ENCODE measurements at places on chromosomes 11 and 22.

GRCh38 chr22:38837414-38837928 is 6.4 kb downstream of the NPTXR start:
- DNase-seq: no peak

DNA sequence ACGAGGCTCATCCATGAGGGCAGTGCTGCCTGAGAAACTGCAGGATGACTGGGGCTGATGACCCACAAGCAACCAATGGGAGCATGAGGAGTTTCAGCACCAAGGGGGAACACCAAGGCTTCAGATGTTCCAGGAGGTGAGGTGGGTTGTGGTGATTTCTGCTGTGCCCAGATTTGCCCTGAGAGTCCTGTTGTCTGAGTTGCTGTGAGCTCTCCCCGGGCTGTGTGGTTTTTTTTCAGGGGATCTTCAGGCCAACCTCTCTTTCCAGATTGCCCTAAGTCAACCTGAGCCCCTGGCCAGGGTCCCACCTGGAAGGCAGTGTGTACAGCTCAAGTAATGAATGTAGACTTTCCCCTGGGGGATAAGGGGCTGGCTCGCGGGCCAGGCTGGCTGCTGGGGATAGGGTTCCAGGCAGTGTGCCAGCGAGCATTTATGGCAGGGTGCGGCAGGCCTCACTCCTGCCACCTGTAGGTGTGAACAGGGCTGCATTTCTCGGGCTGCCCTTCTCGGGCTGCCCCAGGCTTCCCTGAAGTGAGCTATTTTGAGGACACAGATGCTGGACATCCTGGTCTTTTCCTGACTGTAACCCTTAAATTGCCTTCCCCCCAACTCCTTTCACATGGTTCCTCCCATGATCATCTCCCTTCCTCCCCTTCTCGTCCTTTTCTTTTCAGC is 9.8 kb downstream of the SLC22A6 start:
- DNase-seq: peak; percentile 47

GRCh38 chr11:12213883-12214282 is 103.5 kb downstream of the MICAL2 start:
- no peak for DNase-seq

- no peak for DNase-seq
Measured at GRCh38 chr22:49942565-49943404, 17.8 kb upstream of the PIM3 start.

GRCh38 chr11:114270531-114271270 is 25.5 kb upstream of the NNMT start:
- DNase-seq: no peak

DNA sequence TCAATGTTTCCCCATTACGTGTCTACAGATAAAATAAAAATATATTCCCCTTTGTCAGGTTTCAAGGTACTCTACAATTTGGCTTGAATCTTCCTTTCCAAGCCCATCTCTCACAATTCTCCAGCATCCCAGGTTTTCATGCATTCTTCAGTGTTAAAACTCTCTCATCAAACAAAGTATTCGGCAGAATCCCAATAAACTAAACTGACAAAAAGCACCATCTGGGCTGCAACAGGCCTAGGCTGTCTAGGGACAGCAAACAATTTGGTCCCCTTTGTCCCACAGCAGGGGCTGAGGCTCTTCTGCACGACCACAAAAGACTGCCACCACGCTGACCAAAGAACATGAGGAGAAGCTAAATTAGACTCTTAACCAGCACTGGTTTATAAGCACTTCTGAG is 159.4 kb downstream of the CADM1 start:
- DNase-seq: no peak

- peak; percentile 32 for DNase-seq
Measured at GRCh38 chr11:59172345-59173079, 580 bp downstream of the DTX4 start.

GRCh38 chr22:40609216-40609615 is 27.3 kb downstream of the MRTFA start:
- DNase-seq: no peak

GRCh38 chr11:67285541-67286498 is 3.3 kb upstream of the ANKRD13D start:
- DNase-seq: no peak

DNA sequence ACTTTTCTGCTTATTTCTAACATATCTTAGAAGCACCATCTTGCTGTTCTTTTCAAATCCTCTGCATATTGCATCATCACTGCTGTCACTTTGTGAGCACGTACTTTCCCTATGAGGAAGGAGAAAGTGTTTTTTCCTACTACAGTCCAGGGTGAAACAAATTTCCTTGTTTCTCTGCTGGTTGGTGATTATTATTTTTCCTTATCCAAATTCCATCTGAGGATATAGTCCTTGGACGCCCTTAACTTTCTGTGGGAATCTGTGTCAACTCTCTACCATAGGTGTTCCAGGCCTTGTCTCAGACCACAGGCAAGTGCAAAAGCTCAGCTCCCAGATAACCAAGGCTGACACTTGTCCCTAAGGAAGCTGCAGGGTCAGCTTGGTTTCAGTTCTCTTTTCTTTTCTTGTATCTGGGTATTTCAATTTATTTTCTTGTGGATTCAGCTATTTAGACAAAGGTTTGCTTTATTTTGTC is 29.4 kb upstream of the LYVE1 start:
- DNase-seq: no peak

GRCh38 chr11:110297726-110298300 is 1.4 kb upstream of the RDX start:
- no peak for DNase-seq

GRCh38 chr11:28245131-28245530 is 136.9 kb downstream of the METTL15 start:
- DNase-seq: no peak

- no peak for DNase-seq
Measured at GRCh38 chr11:102204174-102204573, 93.9 kb downstream of the YAP1 start.

GRCh38 chr11:117876341-117877119 is at the start of gene FXYD6:
Gene FXYD6, minus strand, starts transcription at chr11:117876658. Its CDS starts 33,882 bp downstream, at chr11:117842776.
- DNase-seq: peak; percentile 31

DNA sequence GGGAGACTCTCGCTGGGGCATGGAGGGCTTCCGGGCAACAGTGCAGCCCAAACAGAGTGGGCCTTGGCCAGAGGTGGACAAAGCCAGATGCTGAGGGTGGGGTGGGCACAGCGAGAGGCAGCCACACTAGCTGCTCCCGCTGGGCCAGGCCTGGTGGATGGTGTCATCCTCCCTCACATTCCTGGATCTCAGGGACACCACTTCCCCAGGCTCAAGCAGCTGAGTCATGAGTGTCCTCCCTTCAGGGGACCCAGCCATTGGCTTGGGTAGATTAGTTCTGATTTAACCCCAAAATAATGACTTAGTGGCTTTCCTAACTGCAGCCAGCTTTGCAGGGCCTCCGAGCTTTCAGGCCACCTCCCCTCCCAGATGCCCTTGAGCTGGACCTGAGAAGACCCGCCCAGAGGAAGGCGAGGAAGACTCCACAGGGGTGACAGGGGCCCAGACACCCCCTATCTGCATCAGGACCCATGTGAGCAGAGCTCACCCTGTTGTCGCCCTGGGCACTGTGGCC is 25.9 kb upstream of the WNT7B start:
- DNase-seq: no peak

DNA sequence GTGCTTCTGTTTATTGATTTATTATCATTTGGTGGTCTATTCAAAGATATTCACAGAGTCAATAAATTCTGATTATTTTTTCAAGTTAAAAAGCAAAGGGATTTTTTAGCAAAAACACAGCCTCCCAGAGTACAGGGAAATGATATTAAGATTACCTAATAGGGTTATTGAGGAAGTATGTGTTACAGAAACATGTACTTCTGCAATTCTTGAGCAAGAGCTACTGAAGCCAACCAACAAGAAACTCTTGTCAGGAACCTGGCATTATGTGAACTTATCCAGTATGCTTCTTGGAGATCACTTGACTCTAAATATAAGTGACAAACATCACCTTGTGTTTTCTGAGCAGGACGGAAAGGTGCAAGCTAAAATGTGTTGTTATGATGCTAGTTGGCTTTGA is 42.0 kb upstream of the CARD18 start:
- no peak for DNase-seq

- no peak for DNase-seq
Measured at GRCh38 chr11:69320326-69320725, 26.4 kb downstream of the MYEOV start.

DNA sequence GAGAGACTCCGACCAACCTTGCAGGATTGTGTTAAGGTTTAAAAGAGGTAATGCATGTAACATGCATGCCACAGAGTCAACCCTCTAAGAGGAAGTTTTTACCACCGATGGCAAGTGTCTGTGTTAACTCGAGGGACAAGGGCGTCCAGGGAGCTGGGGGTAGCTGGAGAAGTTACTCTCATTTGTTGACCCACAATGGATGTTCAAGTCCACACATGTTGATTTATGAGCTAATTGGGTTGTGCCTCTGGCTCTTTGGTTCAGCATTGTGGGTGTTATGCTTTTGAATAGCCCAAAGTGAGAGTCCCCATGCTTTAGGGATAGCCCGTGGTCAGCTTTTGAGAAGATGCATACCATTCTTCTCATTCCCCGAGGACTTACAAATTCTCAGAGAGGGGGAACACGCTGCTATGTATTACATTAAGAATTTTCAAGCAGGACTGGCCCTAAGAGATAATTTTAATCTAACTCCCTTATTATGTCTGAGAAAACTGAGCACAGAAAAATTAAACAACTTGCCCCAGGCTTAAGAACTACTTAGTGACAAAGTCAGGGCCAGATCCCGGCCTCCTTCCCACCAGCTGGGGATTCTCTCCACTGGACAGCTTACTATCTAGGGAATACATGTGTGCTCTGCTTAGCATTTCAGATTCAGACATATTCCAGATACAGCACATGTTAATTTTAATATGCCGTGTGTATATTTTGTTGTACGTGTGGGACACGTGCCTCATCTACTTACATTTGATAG is 5.2 kb upstream of the PLET1 start:
- DNase-seq: no peak

DNA sequence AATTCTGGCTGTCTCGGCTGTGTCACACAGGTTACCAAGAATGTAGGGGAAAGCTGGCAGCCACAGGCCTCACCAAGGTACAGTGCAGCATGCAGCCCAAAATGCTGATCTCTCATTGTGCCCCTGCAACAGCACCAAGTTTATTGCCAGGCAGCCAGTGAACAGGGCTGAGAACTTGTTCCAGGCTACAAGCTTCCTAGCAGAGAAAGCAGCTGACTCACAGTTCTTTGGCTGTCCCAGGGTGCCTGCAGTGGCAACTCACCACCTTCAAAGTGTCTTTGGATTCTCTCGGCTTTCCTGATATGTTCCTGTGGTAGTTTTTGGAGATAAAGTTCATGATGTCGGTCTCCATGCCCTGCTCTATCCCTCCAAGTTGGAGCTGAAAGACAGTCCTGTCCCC is 719.1 kb upstream of the ANO3 start:
- DNase-seq: no peak

- no peak for DNase-seq
Measured at GRCh38 chr22:25849522-25849921, 107.5 kb downstream of the MYO18B start.

DNA sequence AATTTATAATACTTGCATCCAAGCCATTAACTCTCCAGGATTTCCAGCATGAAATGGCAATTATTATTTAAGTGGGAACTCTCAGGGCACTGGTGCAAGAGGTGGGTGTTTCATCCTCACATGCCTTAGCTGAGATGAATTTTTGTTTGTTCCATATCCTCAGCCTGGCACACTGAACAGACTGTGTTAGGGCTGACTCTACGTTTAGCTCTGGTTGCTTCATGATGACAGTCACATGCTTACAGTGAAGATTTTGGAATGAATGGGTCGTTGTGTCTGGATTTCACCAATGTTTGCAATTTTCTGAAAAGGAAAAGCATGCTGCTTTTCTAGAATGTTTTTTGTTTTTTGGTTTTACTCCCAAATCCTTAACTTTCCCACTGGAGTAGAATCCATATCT is 246.6 kb downstream of the INSC start:
- DNase-seq: no peak

- no peak for DNase-seq
Measured at GRCh38 chr11:27812341-27812740, 112.1 kb upstream of the BDNF start.

GRCh38 chr22:47388331-47388730 is 625.9 kb downstream of the TBC1D22A start:
- DNase-seq: no peak

DNA sequence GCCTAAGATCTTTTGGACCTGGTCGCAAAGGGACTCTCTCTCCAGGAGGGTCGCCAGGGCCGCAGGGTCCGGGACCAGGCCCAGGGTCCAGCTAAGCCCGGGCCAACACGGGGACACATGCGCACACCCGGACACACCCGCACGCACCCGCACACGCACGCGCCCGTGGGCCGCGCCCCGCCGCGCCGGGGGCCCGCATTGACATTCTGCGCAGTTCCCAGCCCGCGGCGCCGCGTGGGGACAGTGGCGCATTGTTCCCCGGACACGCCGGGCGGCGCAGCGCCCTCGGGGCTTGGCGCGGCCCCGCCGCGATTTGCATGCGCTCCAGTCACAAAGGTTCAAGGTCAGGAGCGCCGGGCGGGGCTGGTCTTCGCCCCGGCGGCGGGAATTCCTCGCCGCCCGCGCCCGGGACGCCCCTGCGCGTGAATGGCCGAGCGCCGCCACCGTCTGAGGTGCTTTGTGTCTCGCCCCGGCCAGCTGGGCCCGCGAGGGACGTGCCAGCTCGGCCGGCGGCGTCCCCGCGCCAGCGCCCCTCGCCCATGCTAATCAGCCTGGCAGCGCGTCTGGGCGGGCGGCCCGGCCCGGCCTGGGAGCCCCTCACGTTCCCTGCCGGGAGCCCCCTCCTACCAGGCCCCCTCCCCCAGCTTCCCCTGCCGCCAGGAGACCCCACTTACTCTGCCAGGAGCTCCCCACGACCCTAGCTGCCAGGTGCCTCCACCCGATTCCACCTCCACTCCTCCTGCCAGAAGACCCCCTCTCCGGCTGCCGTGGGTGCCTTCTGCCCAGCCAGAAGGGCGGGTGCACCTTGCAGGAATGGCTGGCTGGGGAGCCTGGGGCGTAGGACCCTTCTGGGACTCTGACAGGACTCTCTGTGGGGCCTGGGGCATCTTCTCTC is 50.5 kb upstream of the WNT7B start:
- no peak for DNase-seq

- peak; percentile 65 for DNase-seq
Measured at GRCh38 chr11:59158206-59159068, 13.5 kb upstream of the DTX4 start.

DNA sequence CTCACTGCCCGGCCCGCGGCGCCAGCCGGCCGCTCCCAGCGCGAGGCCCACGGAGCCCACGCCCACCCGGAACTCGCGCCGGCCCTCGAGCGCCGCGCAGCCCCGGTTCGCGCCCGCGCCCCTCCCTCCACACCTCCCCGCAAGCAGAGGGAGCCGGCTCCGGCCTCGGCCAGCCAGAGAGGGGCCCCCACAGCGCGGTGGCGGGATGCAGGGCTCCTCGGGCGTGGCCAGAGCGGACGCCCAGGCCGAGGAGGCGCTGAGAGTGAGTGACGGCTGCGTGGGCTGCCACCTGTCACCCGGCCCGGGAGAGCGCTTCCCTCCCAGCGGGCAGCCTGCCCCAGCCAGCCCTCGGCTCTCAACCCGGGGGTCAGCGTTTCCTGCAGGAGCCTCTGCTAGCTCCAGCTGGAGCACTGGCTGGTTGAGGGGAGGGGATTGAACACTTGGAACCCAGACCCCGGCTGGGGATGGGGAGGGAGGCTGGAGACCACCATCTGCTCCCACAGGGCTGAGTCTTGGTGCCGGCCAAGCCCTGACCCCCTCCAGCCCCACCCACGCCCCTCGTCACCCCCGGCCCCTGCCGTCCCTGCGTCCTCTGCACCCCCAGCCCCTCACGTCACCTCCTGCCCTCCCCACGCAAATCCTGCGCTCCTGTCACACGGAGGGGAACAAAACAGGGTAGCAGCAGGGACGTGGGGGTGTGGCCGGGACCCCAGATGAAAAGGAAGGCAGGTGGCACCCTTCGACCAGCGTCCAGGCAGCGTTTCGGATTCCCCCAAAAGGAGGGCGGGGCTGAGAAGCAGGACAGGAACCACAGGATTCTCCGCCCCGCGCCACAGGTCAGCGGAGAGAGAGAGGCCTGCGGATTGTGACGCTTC is 157.0 kb downstream of the BRD1 start:
- peak; percentile 39 for DNase-seq

Measured in activated T-cell treated with anti-CD3 and anti-CD28 coated beads, Interleukin-2, amount 50 U/mL, for 48 hours (primary cell).